ENCODE measurements at places on chromosomes 6 and 20. TPM values are rescaled to one million over a fixed set of nuclear protein-coding genes. Genes with fewer than 3 reads are reported as not detected.

The COL21A1 gene
- 67.0 TPM for polyA plus RNA-seq

The SLC17A2 gene
- not detected for polyA plus RNA-seq

The HCK gene
- 20.7 TPM for polyA plus RNA-seq

The CPNE5 gene
- polyA plus RNA-seq, result 0.20 TPM

DNA sequence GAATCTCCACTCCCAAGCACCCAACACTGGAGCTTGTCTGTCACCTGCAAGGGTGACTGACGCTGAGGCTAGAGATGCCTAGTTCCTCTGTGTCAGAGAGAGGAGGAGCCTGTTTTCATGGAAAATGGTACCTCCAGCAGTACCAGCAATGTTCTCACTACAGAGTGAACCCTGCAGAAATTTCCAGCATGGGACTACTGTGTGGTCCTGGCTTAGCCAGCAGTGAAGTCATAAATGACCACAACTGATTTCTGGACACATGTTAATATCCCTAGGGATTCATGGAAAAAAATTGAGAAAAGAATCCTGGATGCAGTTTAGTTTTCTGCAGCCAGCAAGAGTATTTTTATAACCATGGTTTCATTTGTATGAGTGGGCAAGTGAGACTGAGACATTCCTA is 468.1 kb downstream of the CD83 start:
- peaks cover 2% of the 10 kb centered on the region for H3K27me3 ChIP-seq
- H3K4me1 ChIP-seq, result no peaks in the 10 kb centered on the region
- H3K4me3 ChIP-seq, result no peak overlapping the region
- no peak overlapping the region for H3K27ac ChIP-seq

- peaks cover 8% of the 10 kb centered on the region for H3K36me3 ChIP-seq
- no peaks in the 10 kb centered on the region for H3K27me3 ChIP-seq
- DNase-seq, result no peak
- no peaks in the 10 kb centered on the region for H3K4me1 ChIP-seq
- H3K27ac ChIP-seq, result no peak overlapping the region
Observed at GRCh38 chr20:23634985-23635767, 2.6 kb downstream of the CST3 start.

DNA sequence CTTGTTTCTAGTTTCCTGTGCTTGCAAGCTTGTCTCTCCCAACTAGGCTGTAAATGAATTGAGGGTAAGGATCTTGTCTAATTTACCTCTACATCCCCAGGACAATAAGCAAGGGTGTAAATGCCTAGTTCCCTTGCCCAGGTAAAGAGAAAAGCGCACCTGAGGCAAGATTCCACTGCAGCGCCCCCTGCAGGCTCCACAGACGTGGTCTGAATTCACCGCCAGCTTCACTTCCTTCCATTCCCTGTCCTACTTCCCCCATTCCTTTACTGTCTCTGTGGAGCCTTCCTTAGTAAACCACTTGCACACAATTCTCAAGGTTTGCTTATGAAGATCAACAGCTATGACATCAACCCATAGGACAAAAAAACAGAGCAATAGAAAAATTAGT is 42.3 kb downstream of the ANKEF1 start:
- no peak overlapping the region for H3K4me3 ChIP-seq
- no peaks in the 10 kb centered on the region for H3K4me1 ChIP-seq

The EBF4 gene
- polyA plus RNA-seq, result 30.3 TPM

DNA sequence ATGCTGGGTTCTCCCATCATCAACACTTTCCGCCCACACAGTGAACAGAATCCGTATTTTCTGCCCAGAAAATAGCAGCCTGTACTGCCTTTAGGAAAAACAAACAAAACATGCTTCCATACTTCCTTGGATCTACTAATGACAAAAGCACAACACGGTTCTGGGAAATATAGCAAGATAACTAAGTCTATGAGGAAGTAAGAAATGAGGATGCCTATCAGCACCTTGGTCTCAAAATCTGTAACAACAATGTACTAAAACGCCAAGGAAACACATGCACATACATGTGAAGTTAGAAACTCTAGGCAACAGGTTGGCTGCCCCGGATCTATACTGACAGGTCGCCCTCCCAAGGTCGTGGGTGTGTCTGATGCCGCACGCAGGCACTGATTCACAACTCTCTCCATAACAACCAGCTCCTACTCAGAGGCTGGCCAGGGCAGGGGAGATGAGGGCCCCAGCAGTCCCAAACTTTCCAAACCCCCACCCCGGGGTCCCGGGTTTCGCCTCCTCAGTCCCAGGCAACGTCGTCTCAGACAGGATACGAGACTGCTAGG is 710 bp downstream of the BTBD9 start:
- H3K36me3 ChIP-seq, result no peaks in the 10 kb centered on the region
- no peaks in the 10 kb centered on the region for H3K27me3 ChIP-seq
- no peak for DNase-seq
- H3K4me1 ChIP-seq, result peaks cover 3% of the 10 kb centered on the region
- H3K4me3 ChIP-seq, result peak overlapping the region; percentile 24

GRCh38 chr6:46799657-46800056 is 6.5 kb downstream of the MEP1A start:
- H3K4me3 ChIP-seq, result no peak overlapping the region
- no peaks in the 10 kb centered on the region for H3K27me3 ChIP-seq
- no peak for DNase-seq
- no peaks in the 10 kb centered on the region for H3K36me3 ChIP-seq

The CTCFL gene
- not detected for polyA plus RNA-seq

DNA sequence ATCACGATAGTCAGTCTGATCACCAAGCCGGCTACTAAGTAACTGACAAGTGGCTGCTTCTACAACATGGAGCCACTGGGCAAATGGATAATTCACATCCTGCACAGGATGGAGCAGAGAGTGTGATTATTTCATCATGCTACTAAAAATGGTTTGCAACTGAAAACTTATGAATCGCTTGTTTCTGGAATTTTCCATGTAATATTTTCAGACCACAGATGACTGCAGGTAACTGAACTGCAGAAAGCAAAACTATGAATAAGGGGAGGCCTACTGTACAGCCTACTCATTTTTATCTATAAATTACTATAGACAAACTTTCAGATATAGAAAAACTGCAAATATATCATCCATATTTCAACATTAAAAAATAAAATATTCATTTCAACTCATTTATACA is 91.5 kb downstream of the EPB41L2 start:
- no peak for DNase-seq
- H3K27me3 ChIP-seq, result no peaks in the 10 kb centered on the region
- H3K4me1 ChIP-seq, result peaks cover 7% of the 10 kb centered on the region

GRCh38 chr6:23775127-23775526 is 350.9 kb upstream of the NRSN1 start:
- no peak for DNase-seq
- H3K27me3 ChIP-seq, result no peaks in the 10 kb centered on the region
- H3K36me3 ChIP-seq, result no peaks in the 10 kb centered on the region
- no peak overlapping the region for H3K27ac ChIP-seq
- no peaks in the 10 kb centered on the region for H3K4me1 ChIP-seq

The NKAIN4 gene
- polyA plus RNA-seq, result not detected

- no peaks in the 10 kb centered on the region for H3K36me3 ChIP-seq
- DNase-seq, result no peak
- H3K27ac ChIP-seq, result no peak overlapping the region
- H3K4me1 ChIP-seq, result peaks cover 13% of the 10 kb centered on the region
- H3K4me3 ChIP-seq, result no peak overlapping the region
- no peaks in the 10 kb centered on the region for H3K27me3 ChIP-seq
Observed at GRCh38 chr6:19715167-19715551, 122.0 kb upstream of the ID4 start.

The PPP1R14C gene
- 2.8 TPM for polyA plus RNA-seq

DNA sequence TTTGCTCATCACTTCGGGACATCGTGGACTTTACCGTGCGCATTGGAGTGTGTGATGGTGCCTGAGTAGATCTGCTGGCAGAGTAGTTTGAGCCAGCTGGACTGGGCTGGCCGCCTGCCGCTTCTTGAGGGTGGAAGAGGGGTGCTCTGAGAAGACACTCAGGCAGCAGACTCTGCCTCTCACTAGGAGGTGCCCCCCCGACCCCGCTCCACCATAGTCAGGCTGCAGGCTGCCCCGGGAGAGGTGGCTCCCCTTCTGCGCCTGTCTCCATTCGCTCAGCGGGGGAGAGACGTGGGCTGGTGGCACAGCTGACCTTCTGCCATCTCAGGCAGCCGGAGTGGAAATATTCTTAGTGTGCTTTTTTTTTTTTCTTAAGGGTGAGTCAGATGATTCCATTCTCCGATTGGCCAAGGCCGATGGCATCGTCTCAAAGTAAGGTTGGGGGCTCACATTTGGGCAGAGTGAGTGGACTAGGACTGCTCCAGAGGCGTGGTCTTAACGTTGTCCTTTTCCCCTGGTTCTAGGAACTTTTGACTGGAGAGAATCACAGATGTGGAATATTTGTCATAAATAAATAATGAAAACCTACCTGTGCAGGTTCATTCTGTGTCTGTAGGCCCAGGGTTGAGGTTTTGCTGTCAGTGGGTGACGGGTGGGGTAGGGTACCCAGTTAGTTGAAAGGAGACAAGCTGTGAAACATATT is 1.2 kb downstream of the RPS21 start:
- H3K4me3 ChIP-seq, result no peak overlapping the region
- H3K4me1 ChIP-seq, result no peaks in the 10 kb centered on the region
- DNase-seq, result no peak
- H3K27ac ChIP-seq, result no peak overlapping the region
- no peaks in the 10 kb centered on the region for H3K36me3 ChIP-seq
- H3K27me3 ChIP-seq, result no peaks in the 10 kb centered on the region

DNA sequence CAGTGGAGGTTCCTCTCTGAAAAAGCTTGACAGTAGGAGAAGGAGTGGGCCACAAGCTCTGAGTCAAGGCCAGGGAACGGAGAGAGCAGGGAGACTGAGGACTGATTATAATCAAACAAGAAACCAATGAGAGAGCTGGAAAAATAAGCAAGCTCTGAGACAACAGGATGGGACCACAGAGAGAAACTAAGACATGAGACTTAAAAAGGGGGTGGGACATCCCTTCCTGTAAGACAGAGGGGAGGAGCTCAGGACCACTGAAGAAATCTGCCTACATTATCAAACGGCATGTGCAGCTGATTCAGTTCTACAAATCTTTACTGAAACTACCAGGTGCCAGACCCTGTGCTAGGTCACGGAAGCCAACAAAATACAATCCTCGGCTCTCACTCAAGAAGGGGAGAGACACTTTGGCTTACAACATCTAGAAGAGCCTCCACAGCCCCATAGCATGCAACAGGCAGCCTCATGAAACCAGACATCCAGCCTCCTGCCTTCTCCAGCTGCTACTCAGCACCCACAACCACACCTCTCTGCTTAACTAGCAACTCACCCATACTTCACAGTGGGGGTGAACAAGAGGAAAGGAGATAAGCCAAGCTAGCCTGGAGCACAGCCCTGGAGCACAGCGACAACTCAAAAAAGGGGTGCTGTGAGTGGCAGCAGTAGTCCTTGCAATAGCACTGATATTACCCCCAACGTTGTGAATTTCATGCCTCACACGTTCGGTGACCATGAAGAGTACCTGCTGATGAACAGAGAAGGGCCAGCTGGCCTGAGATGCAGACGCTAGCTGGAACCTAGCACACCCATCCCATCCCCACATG is 39.1 kb upstream of the ANKRD60 start:
- no peak overlapping the region for H3K27ac ChIP-seq
- H3K4me1 ChIP-seq, result no peaks in the 10 kb centered on the region
- no peak for DNase-seq
- no peaks in the 10 kb centered on the region for H3K36me3 ChIP-seq

DNA sequence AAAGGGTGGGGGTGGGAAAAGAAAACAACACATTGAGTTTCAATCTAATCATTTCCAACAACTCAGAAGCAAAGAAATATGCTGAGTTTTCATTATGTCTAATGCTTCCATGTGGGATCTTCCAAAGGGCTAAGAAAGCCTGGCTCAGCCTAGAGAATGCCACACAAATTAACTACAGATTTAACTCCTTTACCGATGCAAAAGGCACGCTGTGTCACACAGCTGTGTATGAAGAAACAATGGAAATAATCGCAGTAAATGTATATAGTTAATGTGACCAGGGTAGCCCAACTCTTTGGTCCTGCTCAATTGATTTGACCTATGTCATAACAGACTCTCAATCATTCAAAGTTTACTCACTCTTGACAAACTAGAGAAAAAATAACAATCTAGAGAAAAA is 17.8 kb downstream of the B4GALT5 start:
- H3K27ac ChIP-seq, result no peak overlapping the region
- H3K4me3 ChIP-seq, result no peak overlapping the region
- no peaks in the 10 kb centered on the region for H3K36me3 ChIP-seq
- H3K4me1 ChIP-seq, result peaks cover 2% of the 10 kb centered on the region

DNA sequence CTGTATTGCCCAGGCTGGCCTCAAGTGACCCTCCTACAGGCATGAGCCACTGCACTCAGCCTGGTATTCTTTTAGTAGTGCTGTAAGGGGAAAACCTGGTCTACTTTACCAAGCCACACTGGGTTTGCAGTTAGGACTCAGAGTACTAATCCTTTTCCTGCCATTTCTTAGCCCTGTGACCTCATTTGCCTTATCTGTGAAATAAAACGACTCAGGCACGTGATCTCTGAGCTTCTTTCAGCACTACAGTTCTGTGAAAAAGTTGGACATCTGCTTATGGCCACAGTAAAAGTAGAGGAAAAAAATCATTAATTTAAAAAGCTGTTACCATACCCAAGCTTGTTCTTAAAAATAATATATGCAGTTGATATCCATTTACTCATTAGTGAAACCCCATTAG is 1007.5 kb downstream of the KIF16B start:
- no peak for DNase-seq
- H3K27me3 ChIP-seq, result no peaks in the 10 kb centered on the region
- H3K4me1 ChIP-seq, result peaks cover 1% of the 10 kb centered on the region
- no peak overlapping the region for H3K4me3 ChIP-seq
- H3K36me3 ChIP-seq, result no peaks in the 10 kb centered on the region

The PTK7 gene
- polyA plus RNA-seq, result 0.13 TPM

The HLA-DQA2 gene
- polyA plus RNA-seq, result not detected

DNA sequence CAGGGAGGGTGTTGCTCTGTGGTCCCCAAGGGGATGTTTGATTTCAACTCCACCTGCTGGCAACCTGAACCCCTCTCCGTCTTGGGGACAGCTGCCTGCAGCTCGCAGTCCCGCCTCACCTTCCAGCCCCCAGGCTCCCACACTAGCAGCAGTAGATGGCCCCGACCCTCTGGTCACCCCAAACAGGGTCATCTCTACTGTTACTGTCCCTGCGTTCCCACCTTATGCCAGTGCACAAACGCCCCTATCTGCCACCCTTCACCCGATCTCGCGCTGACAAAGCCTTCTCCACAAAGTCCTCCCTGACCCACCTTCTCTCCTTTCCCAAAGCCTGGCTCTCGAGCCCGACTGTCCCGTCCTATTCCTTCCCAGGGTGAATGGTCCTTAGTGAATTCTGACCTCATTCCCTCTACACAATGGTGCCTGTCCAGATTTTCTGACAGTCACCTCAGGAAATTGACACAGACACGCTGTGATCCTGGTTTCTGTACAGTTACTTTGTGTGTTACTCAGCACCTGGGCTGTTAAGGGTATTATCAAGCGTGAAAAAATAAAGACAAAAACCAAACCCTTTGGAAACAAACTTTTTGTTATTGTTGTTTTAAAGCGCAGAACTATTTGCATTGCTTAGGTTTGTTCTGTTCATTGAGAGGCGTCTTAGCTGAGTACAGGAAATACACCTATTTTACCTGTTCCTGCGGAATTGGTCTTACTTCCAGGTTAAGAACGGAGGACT is 728 bp downstream of the FUT9 start:
- no peaks in the 10 kb centered on the region for H3K4me1 ChIP-seq
- no peak overlapping the region for H3K27ac ChIP-seq
- H3K27me3 ChIP-seq, result no peaks in the 10 kb centered on the region
- no peaks in the 10 kb centered on the region for H3K36me3 ChIP-seq
